NCI-H460 (cell line): ENCODE measurements at places on chromosomes 7 and 10. TPM values are rescaled to one million over a fixed set of nuclear protein-coding genes. Genes with fewer than 3 reads are reported as not detected.

EFCAB10 gene
- 2.9 and 3.6 TPM in 2 replicates for total RNA-seq

GRCh38 chr10:89373916-89374711 lies 3.7 kb upstream of the IFIT1B start:
- no peak for DNase-seq

DNA sequence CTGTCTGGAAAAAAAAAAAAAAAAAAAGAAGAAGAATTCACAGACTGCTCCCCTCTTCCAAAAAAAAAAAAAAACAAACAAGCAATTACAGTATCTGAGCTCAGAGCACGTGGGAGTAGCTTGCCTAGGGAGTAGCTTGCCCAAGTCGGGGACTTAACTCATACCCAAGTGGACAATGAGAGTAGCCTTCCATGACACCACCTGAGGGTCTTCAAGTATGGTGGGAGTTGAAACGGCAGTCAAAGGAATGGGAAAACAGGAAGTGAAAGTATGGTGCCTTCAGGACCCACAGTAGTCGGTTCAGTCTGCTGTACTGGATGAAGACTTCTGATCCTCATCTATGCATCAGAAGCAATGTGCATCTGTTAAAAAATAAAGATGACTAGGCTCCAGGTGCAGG lies 10.6 kb downstream of the VOPP1 start:
- DNase-seq: no peak

DNA sequence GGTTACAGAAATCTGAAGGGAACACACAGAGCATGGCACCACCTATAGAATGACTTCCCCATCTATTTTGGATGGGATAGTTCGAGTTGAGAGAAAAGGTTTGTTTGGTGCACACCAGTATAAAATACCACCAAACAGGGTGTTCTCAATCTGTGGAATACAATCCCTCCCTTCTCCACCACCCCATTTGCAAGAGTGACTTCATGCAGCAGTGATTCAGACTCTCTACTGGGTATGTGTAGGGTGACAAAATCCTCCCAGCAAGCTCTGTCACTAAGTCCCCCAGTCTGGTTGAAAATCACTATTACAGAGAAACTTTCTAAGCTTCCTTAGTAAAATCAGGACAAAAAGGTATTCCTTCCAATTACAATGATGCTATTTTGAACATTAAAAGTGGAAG lies 69.0 kb downstream of the ANK3 start:
- DNase-seq: no peak

IGFBP1 gene
- 1.8 and 2.4 TPM in 2 replicates for total RNA-seq

DNA sequence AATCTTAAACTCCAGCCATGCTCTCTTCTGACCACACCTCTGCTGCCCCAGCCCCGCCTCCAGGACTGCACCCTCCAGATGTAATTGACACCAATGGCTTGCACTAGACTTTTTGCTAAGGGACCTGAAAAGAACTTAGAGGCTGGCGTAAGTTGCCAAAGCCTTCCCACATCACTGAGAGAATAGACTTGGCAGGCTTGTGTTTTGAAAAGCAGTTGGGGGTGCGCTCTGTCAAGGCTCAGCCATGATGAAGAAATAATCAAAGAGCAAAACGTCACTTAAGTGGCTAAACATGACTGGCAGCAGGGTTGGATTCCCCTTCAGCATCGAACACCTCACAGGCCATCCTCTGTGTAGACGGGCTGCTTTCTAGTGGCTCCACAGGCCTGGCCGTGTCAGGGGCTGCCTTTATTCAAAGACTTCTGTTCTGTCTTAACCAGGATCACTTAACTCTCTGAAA lies 195.2 kb upstream of the C7orf33 start:
- no peak for DNase-seq

MYPN gene
- 5.4 and 6.2 TPM in 2 replicates for total RNA-seq

METTL27 gene
- 4.3 and 5.1 TPM in 2 replicates for total RNA-seq
